ENCODE measurements at places on chromosomes 5 and 9. TPM values are rescaled to one million over a fixed set of nuclear protein-coding genes. Genes with fewer than 3 reads are reported as not detected.
A peak's percentile ranks its signal among the peaks of the same experiment; 100 is the strongest.

DNA sequence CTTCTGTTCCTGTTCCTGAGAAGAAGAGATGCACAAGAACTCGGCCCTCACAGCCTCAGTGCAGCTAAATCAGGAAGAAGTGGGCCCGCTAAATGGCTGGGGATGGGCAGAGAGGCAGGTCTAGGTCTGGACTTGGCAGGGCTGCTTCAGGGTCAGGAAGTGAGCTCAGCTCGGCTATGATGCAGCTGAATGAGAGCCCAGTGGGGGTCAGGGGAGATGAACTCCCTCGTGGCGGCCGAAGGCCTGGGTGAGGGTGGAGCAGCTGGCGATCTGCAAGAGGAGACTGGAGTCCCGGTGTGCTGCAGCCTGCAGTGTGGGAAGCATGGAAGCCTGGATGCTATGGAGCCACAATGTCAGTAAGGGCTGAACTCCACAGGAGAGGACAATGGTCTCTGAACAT is 466.2 kb downstream of the SPOCK1 start:
- no peak for DNase-seq

GRCh38 chr5:60494144-60494543 is 205.8 kb downstream of the DEPDC1B start:
- DNase-seq = no peak

DNA sequence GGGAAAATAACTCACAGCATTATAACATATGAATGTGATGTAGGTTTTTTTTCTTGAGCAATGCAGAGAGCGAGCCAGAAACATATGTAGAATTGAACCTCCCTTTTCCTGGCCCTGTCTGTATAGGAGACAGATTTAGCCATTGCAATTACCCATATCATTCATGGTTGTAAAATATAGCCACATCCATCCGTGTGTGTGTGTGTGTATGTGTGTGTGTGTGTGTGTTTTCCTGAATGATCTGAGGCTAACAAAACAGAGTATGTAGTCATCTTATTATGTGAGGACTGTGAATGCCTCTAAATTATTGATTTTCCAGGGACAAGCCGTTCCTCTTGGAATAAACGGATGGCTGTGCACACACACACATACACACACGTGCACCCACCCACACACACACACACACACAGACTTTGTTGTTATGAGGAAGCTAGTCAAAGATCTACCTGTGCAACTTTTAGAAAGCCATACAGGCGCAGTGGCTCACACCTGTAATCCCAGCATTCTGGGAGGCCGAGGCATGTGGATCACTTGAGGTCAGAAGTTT is 11.7 kb upstream of the DENND1A start:
- DNase-seq = no peak

DNA sequence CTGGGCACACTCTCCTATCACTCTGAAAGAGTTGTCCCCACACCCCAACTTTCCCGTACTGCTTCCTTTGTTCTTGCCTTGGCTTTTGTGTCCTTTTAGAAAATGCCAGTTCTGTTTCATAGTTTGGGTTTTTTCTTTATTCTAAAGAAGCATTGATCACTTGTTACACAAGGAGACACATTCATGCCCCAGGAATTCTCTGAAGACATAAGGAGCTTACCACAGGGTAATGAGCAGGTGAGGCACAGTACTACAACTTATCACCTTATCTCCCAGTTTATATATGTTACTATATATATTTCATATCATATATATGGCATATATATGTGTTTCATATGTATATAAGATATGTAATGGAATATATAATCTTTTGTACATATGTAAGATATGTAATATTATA is 6.5 kb upstream of the SSBP2 start:
- no peak for DNase-seq

- no peak for DNase-seq
Observed at GRCh38 chr5:6837519-6838110, 124.4 kb downstream of the TENT4A start.

DNA sequence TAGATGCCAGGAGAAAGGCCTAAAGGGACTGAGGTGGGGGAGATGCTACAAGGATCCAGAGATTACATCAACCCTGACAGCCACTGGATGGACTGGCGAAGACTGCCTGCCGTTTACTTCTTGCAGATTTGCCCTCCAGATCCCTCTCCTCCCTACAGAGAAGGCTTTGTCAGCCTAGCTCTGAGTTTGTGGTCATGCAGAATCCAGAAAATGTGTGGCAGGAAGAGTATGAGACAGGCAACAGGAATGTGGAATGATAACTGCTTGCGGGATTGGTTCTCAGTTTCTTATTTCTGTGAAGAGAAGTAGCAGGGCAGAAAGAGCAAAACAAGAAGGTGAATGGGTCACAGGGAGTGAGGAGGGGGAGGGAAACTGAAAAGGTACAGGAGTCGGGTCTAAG is 129.6 kb downstream of the TLE1 start:
- DNase-seq = no peak

DNA sequence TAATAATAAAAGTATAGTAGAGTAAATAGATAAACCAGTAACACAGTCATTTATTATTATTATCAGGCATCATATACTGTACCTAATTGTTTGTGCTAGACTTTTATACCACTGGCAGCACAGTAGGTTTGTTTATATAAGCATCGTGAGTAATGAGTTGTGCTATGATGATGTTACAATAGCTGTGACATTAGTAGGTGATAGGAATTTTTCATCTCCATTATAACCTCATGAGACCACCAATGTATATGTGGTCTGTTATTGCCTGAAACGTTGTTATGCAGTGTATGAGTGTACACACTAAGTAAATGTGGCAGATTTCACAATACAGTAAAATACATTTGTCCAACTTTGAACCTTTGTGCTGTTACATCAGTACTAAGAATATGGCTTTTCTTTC is 72.7 kb upstream of the SPATA31D4 start:
- DNase-seq = no peak

DNA sequence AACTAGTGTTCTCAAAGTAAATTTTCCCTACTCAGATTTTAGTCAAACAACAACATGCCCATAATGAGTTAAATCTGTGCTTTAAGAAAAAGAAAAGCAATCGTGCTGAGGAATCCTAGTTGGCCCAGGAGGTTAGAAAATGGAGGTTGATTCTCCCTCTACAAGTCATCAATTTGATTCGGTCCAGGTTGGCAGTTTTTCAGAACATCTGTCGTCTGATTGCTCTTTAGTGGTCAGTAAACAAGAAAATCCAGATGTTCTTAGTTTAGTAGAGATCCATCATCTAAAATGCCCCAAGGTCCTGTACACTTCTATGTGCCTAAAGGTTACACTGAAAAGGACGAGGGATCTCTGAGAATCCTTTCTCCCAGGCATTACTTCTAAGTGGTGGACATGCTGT is 659.2 kb downstream of the MTRR start:
- no peak for DNase-seq

GRCh38 chr5:171562822-171563221 is 143.4 kb downstream of the FGF18 start:
- DNase-seq = no peak

- DNase-seq = no peak
Observed at GRCh38 chr5:51521583-51521982, 138.3 kb downstream of the ISL1 start.

DNA sequence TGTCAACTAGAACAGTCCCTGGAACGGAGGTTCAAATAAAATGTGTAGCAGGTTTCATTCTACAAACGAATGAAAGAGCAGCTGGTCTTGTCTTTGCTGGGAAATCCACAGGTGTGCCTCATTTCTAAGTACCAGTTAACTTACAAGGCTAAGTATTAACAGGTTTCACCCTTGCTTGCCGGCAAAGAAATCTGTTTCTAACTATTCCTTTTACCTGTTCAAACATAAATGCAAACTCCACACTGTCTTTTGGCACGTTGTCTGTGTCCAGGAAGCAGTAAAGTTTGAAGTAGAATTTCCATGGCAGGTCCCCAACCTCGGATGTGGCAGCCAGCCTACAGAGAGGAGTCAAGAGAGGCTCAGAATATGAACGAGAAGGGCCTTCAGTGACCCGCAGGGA is 54.4 kb upstream of the RETREG1 start:
- no peak for DNase-seq

GRCh38 chr5:150488519-150489359 is 19.2 kb upstream of the NDST1 start:
- DNase-seq = peak; percentile 51

- no peak for DNase-seq
Observed at GRCh38 chr5:128408622-128409021, 129.4 kb downstream of the FBN2 start.

DNA sequence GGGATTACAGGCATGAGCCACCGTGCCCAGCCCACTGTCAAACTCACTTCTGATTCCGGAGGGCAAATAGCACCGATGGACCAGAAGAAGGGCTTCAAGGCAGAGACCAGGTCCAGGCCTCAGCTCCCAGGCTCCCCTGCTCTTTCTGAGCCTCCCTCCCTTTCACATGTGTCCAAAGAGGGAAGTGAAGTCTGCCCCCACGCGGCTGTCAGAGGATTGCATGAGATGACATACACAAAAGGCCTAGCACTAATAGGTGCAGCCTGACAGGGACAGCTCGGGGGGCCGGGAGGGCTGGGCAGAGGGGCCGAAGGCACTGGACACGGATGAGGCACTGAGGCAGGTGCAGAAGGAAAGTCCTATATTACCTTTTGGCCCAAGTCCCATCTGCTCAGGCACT is 16.1 kb downstream of the FBP1 start:
- no peak for DNase-seq

DNA sequence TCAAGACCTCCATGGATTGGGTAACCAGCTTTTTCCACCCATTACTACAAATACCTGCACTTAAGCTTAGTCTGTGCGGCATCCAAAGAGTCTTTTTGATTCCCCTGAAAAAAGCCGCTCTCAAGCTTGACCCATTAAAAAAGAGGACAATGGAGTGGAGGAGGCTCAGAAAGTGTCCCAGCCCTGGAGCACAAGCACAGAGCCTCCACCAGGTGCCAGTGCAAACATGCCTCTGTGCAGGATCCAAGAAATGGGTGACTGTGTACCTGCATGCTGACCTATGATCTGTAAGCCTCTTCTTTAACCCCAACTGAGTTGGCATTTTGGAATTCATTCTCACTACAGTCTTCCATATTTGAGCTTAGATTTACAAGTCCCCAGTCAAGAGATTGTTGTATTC is 168.3 kb upstream of the TLE4 start:
- no peak for DNase-seq

DNA sequence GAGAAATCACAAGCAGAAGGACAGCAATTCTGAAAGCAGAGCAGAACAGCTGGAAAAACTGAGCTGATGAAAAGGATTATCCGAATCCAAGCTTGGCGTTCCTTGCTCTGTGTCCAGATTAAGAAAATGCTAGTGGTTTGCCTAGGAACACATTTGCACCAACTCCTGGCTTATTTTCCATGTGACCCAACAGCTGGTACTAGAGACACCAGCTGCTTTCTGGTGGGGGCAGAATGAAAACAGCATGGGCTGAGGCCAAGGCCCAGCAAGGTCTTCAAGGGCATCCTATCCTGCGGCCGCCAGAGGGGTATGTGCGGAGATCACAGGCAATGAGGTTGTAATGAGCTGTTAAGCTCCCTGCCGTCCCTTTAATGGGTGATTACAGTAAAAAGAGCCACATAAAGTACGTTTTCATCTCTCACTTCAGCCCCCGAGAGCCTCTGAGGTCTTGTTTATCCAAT is 131.5 kb downstream of the DOCK8 start:
- DNase-seq = no peak

Gene LEAP2
- total RNA-seq = 2.1 TPM

Gene BTNL8
- not detected for total RNA-seq

Gene SWI5
- 10.5 TPM for total RNA-seq

Gene SCGB3A2
- total RNA-seq = not detected

Gene IFNA13
- not detected for total RNA-seq
